Stimulated activated CD4-positive, alpha-beta T cell treated with anti-CD3 and anti-CD28 coated beads, Interleukin-4, amount 100 ng/mL, for 24 hours (primary cell): ENCODE measurements at places on chromosomes 2 and 18.

DNA sequence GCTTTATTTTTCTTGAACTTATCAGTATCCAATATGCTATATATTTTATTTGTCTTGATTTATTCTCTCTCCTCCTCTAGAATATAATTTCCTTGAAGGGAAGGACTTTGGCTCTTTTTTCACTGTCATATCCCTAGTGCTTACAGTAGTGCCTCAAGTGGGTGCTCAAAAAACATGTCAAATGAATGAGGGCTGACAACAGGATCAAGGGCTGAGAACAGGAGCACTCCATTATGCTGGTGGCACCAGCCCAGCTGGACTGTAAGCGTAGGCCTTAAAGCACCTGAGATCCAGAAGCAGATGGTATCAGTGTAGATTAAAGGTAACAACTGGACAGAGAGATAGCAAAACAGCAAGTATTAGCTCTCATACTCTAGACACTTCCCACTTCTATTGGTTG lies 46.3 kb downstream of the PMS1 start:
- no peak for DNase-seq

DNA sequence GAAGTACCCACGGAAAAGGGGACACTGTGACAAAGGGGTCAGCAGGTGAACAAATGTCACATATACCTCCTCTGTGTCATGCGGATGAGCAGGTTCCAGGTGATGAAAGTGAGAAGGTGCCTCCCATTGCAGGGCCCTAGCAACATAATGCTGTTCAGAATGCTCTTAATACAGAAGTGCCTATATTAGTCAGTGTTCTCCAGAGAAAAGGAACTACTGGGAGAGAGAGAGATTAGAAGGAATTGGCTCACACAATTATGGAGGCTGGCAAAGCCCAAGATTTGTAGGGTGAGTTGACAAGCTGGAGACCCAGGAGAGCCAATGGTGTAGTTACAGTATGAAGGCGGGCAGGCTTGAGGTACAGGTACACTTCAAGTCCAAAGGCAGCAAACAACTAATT lies 98.1 kb upstream of the CDC42EP3 start:
- DNase-seq = no peak

DNA sequence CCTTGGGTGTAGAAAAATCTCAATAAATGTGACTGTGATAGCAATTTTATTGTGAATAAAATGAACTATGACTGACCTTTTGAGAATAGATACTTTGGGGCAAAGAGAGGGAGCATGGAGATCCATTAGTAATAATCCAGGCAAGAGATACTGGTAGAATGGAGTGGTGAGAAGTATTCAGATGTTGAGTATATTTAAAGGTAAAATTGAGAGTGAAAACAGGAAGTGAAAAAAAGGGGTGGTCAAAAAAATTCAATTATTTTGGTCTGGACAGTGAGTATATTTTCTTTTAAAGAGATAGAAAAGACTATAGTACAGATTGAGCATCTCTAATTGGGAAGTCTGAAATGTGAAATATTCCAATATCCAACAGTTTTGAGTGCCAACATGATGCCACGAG lies 1515.6 kb upstream of the NXPH2 start:
- no peak for DNase-seq

DNA sequence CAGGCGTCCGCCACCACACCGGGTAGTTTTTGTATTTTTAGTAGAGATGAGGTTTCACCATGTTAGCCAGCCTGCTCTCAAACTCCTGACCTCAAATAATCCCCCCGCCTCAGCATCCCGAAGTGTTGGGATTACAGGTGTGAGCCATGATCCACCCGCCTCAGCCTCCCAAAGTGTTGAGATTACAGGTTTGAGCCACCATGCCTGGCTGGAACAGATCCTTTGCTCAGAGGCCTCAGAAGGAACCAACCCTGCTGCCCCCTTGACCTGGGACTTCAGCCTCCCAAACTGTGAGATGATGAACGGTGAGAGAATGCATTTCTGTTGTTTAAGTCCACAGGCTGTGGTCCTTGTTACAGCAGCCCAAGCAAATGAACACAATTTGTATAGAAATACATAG lies 67.0 kb downstream of the NCAPH start:
- no peak for DNase-seq

GRCh38 chr2:118823633-118824032 lies 23.8 kb downstream of the EN1 start:
- DNase-seq = no peak

- no peak for DNase-seq
These were observed 30.0 kb downstream of the FHL2 start for GRCh38 chr2:105368759-105369408.

- DNase-seq = no peak
These were observed 395.3 kb downstream of the NUP35 start for GRCh38 chr2:183519371-183520056.

DNA sequence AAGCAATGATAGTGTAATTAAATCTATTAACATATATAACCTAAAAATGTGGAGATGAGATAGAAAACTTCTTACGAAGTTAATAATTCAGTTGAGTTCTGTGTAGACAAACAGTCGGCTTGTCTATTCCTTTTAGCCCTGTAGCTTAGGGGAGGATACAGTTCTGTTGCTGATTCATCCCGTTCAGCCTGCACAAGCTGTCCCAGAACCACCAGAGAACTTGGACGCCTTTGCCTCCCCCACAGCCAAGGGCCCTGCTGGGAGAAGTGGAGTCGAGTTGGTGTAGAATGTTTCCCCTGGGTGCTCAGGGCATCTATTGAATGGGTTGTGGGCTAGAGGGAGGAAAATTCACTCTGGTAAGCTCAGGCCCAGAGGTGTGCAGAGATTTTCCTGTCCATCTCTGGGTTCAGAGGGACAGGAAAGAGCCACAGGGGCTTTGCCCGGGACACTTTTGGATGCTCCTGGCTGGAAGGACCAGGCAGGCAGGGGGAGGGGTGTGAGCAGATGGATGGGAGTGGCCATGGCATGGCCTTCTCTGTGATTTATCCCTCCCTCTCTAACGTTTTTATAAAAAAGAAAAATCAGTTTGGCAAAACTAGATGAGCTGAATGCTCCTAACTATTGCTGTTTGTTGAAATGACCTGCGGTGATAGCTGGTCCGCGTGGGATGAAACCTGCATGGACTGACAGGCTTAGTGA lies 42.8 kb upstream of the GALR1 start:
- no peak for DNase-seq

DNA sequence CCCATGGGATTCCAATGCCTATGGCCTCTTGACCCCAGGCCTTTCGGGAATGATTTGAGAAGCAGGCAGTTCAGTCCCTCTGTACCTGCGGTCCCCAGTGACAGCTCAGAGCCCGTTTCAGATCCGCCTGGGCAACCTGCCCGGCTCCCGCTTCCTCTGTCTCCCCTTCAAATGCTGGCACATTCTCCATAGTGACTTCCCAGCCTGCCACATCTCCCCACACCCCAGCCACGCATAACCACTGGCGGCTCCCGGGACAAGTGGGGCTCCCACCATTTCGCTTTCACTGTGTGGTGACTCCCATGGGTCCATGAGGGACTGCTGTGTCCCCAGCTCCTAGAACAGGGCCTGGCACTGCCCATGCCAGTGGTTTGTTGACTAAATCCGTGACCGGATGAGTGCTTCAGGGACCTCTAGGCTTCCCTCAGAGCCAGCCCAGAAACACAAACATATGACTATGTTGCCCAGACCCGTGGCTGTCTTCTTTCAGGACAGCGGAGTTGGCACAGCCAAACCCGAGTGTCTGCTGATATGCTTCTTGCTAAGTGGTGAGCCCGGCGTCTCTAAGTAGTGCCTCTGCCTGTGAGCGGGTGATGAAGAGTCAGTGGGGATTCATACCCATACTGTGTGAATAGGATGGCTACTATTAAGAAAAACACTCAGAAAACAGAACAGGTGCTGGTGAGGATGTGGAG lies 91.2 kb downstream of the GLI2 start:
- DNase-seq = no peak

DNA sequence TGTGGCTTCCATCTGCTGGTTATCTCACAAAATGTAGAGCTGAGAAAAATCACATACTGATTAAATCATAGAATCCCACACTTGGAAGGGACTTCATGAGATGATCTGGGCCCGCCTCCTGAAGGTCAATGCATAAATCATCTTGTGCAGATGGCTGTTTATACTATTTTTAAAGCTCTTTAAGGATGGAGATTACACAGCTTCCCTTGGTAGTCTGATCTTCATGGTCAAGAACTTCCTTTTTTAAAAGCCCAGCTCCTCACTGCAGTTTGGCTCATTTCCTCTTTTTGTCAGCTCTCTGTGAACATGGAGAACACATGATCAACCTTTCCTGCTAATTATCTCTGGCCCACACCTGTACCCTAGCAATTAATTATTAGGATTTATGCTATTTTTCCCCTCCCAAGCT lies 25.9 kb downstream of the GCG start:
- DNase-seq = no peak

GRCh38 chr2:122886479-122887145 lies 1131.2 kb downstream of the TSN start:
- no peak for DNase-seq

DNA sequence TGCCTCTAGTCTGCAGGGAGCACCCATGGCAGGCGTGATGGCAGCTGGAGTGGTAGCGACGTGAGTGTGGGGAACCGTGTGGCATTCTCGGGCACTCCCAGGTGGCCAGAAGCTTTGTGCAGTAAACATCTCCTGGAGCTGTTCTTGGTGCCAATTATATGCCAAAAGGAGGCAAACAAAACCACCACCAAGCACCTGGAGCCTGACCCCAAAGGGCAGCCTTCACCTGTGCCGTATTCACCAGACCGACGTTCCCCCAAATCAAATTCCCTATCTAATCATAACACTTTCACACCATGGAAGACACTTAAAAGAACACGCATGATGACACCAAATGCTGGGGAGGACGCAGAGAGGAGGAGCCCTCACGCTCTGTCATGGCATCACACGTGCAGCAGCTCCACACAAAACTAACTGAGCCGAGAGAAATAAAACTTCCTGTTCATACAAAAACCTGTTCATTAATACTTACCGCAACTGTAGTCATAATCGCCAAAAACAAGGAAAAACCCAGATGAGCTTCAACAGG lies 123.6 kb downstream of the EIPR1 start:
- DNase-seq = no peak

DNA sequence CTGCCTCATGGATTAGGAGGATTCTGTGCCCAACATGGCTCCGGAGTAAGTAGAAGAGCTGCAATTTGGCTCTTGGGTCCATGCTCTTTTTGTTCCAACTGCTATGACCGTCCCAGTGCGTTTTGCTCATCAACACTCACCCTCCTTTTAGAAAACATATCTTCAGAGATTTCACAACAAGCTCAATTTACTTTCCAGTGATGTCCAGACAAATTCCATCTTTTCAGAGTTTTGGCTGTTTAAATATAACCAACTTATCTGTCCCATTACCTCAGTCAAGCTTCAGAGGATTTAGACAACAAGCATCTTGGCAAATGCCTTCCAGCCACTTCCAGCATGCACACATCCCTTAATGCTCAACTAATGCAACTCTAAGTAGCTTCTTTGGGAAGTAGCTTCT lies 6.9 kb upstream of the SLC14A2 start:
- DNase-seq = no peak

- DNase-seq = no peak
These were observed 172.8 kb upstream of the SPRED2 start for GRCh38 chr2:65605058-65605742.

GRCh38 chr2:45612285-45612684 lies 1.2 kb upstream of the SRBD1 start:
- DNase-seq = no peak

DNA sequence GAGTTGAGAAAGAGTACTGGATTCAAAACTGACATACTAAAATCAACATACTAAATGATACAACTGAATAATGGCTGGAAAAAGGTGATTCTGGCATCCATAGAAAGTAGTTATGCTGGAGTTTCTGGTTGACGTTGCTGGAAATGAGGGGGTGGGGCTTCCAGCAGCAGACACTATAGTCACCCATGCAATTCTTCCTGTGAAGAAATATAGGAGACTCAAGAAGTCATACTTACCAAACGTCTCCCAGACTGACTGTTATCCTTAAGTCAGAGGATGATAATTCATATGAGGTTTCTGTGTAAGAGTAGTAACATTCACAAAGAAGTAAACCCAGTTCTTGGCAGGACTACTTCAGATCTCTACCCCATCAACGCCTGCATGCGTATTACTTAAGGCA lies 23.6 kb downstream of the DTNB start:
- DNase-seq = no peak

DNA sequence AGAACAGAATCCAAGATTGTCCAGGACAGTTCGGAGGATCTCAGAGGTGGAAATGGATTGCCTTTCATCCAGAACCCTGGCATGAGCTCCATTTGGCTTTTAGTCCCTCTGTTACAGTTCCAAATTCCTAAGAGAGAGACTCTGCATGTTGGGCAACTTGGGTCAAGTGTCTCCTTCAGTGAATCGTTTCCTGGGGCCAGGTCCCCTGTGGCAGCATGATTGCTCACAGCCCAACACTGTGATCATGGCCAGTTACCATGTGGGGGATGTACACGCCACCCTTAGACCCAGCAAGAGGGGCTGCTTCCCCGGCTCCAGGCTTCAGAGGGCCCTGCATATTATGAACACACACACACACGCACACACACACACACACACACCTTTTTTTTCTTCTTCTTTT lies 118.6 kb upstream of the GLI2 start:
- no peak for DNase-seq

DNA sequence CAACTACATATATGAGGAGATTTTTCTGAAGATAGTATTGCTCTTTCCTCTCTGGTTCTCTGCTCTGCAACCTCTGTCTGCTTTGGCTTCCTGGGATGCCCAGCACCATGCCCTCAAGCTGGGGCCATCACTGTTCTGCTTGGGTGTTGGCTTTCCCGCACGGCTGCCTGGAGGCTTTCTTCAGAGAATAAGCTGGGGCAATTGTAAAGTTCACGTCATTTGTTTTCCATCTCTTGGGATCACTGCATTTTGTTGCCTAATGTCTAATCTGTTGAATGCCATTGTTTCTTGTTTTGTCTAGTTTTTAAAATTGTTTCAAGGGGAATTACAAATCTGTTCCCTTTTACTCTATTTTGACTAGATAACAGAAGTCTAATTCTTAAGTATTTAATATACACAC lies 437.3 kb upstream of the NRP2 start:
- DNase-seq = no peak

GRCh38 chr2:106304612-106305184 lies 110.6 kb upstream of the UXS1 start:
- no peak for DNase-seq

DNA sequence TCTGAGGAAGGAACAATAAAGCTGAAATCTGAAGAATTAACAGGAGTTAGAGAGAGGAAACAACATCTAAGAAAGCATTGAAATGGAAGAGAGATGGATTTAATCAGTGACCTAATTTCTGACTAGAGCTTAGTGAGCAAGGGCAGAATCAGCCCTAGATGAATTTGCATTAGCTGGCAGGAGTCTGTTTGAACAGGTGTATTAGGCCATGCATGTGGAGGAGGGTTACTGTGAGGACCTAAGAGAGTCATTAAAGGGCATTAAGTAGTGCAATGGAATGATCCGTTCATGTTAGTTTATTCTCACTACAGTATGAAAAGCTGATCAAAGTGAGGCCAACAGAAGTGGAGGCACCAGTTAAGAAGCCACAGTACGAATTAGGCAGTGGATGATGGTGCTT lies 285.3 kb downstream of the GRB14 start:
- DNase-seq = no peak

DNA sequence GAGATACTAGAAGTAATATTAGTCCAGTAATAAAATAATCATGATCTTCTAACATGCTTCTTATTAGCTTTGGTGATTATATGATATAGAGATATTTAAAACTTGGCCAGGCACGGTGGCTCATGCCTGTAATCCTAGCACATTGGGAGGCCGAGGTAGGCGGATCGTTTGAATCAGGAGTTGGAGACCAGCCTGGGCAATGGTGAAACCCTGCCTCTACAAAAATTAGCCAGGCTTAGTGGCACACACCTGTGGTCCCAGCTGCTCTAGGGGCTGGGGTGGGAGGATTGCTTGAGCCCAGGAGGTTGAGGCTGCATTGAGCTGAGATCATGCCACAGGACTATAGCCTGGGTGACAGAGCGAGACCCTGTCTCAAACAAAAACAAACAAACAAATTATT lies 87.0 kb downstream of the WDR7 start:
- no peak for DNase-seq
